Hepatocyte (in vitro differentiated cells): ENCODE measurements at places on chromosomes 7 and 10. TPM values are rescaled to one million over a fixed set of nuclear protein-coding genes. Genes with fewer than 3 reads are reported as not detected.

DNA sequence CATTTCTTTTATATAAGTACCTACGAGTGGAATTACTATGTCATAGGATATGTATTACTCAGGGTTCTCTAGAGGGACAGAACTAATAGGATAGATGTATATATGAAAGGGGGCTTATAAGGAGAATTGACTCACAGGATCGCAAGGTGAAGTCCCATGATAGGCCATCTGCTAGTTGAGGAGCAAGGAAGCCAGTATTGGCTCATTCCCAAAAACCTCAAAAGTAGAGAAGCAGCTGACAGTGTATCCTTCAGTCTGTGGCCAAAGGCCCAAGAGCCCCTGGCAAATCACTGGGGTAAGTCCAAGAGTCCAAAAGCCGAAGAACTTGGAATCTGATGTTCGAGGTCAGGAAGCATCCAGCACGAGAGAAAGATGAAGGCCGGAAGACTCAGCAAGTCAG, 59.8 kb downstream of the GALNT17 start:
- no peaks in the 10 kb centered on the region for H3K27me3 ChIP-seq
- DNase-seq = no peak
- H3K4me3 ChIP-seq = no peak overlapping the region
- no peak overlapping the region for H3K27ac ChIP-seq
- H3K36me3 ChIP-seq = no peaks in the 10 kb centered on the region
- H3K4me1 ChIP-seq = no peaks in the 10 kb centered on the region

GRCh38 chr7:17301471-17302456, 3.3 kb downstream of the AHR start:
- no peak overlapping the region for H3K27ac ChIP-seq
- H3K27me3 ChIP-seq = no peaks in the 10 kb centered on the region
- no peaks in the 10 kb centered on the region for H3K36me3 ChIP-seq
- peak overlapping the region; percentile 7 for H3K4me3 ChIP-seq
- peaks cover 7% of the 10 kb centered on the region for H3K4me1 ChIP-seq

The SEPHS1 gene
- 48.5 and 52.8 TPM in 2 replicates for total RNA-seq

DNA sequence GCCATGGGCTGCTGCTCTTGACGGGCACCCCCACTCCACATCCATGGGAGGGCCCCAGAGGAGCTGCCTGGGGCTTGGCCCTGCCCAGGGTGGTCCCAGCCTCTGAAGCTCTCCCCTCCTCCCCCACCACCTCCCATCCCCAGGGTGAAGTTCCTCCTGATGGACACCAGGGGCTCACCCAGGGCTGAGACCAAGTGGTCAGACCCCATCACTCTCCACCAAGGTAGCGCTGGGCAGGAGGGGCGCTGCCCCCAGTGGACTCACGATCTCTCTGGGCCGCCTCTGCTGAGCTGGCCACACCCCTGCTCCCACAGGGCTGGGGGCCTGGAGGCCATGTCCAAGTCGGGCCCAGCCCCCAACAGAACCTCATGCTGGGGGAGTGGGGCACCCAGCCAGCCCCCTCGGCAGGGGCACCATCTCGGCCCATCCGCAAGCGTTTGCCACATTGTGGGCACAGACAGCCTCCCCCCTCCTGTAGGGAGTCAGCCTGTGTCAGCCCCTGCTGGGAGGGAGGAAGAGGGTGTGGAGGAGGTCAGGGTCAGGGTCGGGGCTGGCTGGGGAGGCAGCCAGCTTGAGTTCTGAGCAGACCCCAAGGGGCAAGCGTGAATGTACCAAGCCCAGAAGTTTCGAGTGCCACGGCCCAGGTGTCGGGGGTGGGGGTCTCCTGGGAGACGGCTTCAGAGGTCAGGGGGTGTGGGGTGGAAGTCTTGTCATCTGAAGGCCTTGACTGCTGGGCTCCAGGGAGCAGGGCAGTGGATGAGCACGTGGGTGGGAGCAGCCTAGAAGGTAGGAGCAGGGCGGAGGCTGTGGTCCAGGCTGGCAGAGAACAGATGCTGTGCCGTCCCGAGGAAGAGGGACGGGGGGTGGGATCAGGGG, 2.8 kb downstream of the UPK3B start:
- no peaks in the 10 kb centered on the region for H3K27me3 ChIP-seq
- no peak overlapping the region for H3K4me3 ChIP-seq
- H3K36me3 ChIP-seq = no peaks in the 10 kb centered on the region
- H3K4me1 ChIP-seq = peaks cover 7% of the 10 kb centered on the region

The MYO1G gene
- total RNA-seq = 0.03 TPM in 1 of 2 replicates, not detected in the other

The H2BK1 gene
- not detected in 2 replicates for total RNA-seq

The HOXA11 gene
- total RNA-seq = 6.4 and 9.6 TPM in 2 replicates

The MMRN2 gene
- total RNA-seq = 1.9 and 4.9 TPM in 2 replicates

DNA sequence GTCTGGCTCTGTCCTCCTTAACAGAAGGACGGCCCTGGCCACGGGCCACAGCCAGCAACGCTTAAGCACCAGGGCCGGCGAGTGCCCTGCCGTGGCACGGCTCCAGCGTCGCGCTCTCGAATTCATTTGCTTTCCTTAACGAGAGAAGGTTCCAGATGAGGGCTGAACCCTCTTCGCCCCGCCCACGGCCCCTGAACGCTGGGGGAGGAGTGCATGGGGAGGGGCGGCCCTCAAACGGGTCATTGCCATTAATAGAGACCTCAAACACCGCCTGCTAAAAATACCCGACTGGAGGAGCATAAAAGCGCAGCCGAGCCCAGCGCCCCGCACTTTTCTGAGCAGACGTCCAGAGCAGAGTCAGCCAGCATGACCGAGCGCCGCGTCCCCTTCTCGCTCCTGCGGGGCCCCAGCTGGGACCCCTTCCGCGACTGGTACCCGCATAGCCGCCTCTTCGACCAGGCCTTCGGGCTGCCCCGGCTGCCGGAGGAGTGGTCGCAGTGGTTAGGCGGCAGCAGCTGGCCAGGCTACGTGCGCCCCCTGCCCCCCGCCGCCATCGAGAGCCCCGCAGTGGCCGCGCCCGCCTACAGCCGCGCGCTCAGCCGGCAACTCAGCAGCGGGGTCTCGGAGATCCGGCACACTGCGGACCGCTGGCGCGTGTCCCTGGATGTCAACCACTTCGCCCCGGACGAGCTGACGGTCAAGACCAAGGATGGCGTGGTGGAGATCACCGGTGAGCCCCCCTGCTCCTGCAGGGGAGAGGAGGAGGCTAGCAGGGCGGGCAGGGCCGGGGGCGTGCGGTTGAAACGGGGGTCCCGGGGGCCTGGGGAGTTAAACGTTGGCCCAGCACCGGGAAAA, at the start of gene HSPB1:
TSS of gene HSPB1 (plus strand) at position 327 of the 855 bp plus-strand sequence. CDS start at position 367, 40 bp downstream.
- H3K27ac ChIP-seq = peak within 1 kb of the TSS; percentile 93
- DNase-seq = peak; percentile 92
- no peaks in the 10 kb centered on the region for H3K27me3 ChIP-seq
- peak within 1 kb of the TSS; percentile 58 for H3K4me3 ChIP-seq
- no peaks in the 10 kb centered on the region for H3K36me3 ChIP-seq

DNA sequence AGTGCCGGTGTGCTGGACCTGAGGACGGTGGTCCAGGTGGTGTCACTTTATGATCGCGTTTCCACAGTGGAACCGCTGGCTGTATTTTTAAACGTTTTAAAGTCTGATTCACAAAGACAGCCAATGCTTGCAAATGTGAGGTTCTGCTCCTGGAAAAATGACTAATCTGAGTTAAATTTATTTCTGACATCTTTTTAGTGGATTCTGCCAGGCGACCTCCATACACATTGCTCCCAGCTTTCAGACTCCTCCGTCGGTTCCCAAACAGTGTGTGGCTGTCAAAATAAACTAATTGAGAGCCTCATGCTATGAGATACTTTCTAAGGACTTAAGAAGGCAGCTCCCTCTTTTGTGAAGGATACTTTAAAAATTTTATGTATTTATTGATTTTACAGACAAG, 12.7 kb upstream of the TTYH3 start:
- H3K36me3 ChIP-seq = no peaks in the 10 kb centered on the region
- peaks cover 66% of the 10 kb centered on the region for H3K4me1 ChIP-seq
- no peak overlapping the region for H3K4me3 ChIP-seq
- no peak for DNase-seq
